ENCODE measurements at places on chromosomes 16 and 17.

DNA sequence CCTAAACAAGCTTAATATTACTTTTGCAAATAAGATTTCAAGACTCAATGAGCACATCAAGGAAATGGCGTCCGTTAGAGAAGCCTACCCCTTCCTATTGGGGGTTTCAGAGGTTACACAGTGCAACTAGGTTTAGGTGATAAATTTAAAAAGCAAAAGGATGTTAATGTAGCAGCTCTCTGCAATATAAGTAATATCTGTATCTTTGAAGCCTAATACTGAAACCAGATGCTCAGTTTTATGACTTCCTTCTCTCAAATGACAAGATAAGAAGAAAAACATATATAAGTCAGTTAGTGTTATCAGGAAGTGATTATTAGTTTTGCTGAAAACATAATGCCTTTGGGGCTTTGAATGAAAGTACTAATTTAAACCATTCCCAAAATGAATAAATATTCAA is 54.3 kb upstream of the MED13 start:
- DNase-seq = no peak

DNA sequence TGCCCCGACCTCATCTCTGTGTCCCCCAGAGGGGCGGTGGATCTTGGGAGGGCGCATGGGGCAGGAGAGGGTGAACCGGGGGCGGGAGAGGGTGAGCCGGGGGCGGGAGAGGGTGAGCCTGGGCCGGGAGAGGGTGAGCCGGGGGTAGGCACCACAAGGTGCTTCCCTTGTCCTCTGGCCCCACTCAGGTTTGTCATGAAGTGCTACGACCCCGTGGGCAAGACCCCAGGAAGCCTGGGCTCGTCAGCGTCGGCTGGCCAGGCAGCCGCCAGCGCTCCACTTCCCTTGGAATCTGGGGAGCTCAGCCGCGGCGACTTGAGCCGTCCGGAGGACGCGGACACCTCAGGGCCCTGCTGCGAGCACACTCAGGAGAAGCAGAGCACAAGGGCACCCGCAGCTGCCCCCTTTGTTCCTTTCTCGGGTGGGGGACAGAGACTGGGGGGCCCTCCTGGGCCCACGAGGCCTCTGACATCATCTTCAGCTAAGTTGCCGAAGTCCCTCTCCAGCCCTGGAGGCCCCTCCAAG is 18.9 kb downstream of the ASPSCR1 start:
- no peak for DNase-seq

- DNase-seq = no peak
Observed at GRCh38 chr16:70579248-70579647, 55.6 kb downstream of the SF3B3 start.

GRCh38 chr16:66414891-66415290 is 12.2 kb upstream of the BEAN1 start:
- no peak for DNase-seq

DNA sequence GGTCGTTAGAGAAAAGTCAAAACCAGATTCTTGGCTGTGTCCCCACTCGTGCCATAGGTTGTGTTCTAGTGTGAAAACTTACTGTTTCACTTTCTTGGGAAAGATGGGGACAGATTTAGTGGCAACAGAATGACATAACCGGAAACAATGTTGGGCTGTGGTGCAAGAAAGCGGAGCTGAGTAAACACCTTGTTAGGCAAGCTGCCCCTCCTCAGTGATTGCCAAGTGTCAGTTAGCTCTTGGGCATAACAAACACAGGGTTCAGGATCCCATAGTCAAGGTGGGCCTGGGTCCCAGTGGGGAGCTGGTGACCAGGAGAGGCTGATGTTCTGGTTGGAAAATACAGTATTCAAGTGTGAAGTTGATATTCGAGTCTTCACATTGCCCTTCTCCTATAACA is 15.4 kb downstream of the UBN1 start:
- DNase-seq = no peak

DNA sequence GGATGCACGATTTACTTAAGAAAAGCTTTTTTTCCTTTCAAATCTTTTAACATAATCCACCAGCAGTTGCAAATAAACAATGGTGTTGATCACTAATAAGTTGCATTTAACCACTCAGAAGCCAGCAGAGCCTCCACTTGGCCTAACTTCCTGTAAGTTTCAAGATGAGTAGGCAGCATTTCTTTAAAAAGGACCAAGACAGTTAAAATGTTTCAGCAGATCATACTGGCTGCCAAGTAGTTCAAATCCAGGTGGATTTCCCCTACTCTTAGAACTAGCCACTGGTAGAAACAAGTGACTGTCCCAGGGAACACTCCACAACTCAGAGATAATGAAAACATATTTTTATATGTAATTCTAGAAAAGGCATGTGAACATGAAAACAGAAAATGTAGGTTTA is 17.0 kb upstream of the RFFL start:
- no peak for DNase-seq
